ENCODE measurements at places on chromosomes 1 and 21.
A peak's percentile ranks its signal among the peaks of the same experiment; 100 is the strongest.

DNA sequence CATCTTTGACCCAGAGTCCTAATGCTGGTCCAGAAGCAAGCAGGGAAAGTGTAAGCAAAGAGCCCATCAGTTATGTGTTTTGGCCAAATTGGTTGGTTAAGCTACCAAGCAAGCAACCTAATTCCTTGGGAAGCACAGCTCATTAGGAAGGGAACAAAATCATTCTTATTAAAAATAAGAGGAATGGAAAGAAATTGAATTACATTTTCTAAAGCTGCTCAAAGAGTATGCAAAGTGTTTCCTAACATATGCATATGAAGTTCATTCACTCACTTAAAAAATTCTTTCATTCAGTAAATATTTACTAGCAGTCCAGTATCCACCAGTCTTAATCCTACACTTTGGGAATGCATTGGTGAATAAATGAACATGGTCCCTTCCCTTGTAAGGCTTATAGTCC, 71.8 kb downstream of the RNF220 start:
- no peak for DNase-seq

- DNase-seq: peak; percentile 39
These were observed 119.2 kb upstream of the IPO9 start for GRCh38 chr1:201709564-201710295.

GRCh38 chr1:98478121-98478520, 183.4 kb upstream of the SNX7 start:
- DNase-seq: no peak

GRCh38 chr1:203528976-203529835, 35.3 kb downstream of the OPTC start:
- DNase-seq: no peak

GRCh38 chr1:176799327-176799726, 336.4 kb downstream of the PAPPA2 start:
- no peak for DNase-seq

GRCh38 chr1:14592004-14592631, 6.4 kb upstream of the KAZN start:
- DNase-seq: no peak

DNA sequence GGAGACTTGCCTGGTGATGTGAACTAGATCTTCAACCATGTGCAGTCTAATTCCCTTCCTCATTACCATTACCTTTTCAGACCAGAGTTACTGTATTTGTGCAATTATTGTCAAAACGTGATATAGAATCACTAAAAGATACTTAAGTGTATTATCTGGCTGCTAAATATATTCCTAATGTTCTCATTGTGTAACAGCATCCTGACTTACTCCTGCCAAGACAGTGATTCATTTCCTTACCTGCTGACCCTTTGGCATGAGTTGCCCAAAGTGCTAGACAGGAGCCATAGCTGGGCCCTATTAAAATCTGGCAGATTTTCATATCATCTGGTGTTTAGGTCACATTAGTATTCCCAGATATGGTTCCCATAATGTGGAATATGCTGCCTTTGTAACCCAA, 598.3 kb upstream of the CAMK1G start:
- no peak for DNase-seq

GRCh38 chr1:169576935-169577331, 9.3 kb downstream of the F5 start:
- no peak for DNase-seq

DNA sequence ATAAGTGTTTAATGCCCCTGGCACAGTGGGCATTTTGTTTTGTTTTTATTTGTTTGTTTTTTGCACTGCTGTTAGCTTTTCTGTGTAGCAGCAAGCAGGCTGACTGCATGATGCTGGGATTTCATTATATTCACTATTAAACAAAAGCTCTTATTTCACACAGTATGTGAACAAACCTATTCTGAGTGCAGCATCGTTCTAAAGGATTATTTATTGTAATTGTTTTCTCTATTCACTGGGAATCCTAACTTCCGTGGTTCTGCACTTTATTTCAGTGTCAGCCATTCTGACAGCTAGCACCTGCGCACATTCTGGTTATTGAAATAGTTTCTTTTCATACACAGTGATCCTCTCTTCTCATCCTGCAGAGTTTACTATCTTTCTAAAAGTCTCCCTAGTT, 595.0 kb downstream of the NEGR1 start:
- DNase-seq: no peak

- DNase-seq: no peak
These were observed 171.7 kb downstream of the NFIA start for GRCh38 chr1:61253912-61254633.

GRCh38 chr1:147851149-147851548, 51.4 kb upstream of the GJA8 start:
- DNase-seq: no peak

- no peak for DNase-seq
These were observed 15.9 kb downstream of the PLEKHA6 start for GRCh38 chr1:204343802-204344201.

GRCh38 chr1:147558045-147558444, 16.7 kb downstream of the BCL9 start:
- no peak for DNase-seq

DNA sequence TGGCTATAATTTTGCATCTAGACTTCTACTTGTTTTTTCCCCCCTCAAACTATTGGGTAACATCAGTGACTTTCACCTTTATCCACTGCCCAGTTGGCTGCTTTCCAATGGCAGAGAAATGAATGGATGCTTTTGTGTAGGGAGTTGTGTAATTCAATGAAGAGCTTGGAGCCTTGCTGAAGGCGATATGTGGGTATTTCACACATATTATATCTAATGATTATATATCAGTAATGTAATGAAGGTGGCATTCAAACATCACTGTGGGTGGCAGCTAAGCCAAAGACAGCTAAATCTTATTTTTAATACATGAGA, 81.2 kb downstream of the TGFB2 start:
- DNase-seq: no peak

- no peak for DNase-seq
These were observed 87.4 kb downstream of the GREM2 start for GRCh38 chr1:240524356-240525069.

DNA sequence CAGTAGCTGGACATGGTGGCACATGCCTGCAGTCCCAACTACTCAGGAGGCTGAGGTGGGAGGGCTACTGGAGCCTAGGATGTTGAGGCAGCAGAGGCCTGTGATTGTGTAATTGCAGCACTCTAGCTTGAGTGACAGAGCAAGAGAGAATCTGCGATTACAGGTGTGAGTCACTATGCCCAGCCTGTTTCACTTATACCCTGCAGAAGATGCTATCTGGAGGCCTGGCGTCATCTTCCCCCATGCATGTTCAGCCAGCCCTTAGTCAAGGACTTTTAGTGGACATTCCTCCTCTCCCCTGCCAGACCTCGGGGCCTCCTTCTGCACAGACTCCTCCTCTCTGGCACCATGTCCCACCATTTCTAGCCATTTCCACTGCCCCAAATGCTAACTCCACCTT, 36.3 kb upstream of the RCC2 start:
- DNase-seq: no peak

- no peak for DNase-seq
These were observed at the start of gene PROX1 for GRCh38 chr1:213987927-213988506. Gene PROX1 (plus strand): TSS chr1:213987973. CDS start chr1:213996536, 8,563 bp downstream.

DNA sequence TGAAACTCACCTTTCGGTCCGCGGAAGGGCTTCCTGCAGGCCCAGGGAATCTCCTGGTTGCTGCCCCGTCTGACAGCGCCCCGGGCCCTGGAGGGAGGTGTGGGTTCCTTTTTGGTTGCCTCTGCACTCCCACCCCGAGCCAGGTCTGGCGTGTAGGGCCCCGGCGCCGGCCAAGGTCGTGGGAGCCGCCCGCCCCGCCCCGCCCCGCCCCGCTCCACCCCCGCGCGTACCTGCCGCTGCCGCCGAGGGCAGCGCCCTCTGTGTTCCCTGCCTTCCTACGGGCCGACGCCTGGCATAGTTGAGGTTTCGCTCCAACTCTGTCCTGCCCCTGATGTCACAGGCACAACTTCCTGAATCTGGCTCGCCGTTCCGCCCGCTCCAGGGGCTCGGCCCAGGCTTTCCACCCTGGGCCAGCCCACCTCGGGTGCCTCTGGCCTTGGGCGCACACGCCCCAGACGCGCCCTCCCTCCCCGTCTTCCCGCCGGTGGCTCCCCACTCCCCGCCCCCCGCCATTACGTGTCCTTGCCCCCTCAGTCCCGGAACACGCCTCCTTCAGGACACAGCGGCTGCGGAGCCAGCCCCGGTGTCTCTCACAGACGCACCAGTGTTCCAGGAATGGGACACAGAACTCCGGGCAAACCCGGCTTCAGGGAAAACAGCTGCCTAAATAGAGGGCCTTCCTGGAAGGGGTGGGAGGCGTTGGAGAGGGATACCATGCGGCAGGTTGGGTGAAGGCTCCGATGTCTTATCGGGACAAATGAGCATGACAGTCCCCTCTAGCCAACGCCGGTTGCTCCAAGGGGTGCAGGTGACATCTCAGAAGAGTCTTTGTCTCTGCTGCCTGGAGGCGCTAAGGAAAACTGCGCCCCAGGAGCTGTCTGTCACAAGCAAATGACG, at the start of gene KIAA0040:
Gene KIAA0040 (minus strand): TSS at position 147 of the 897 bp plus-strand sequence. CDS start 31,763 bp downstream, outside the sequence.
- DNase-seq: peak; percentile 36

- no peak for DNase-seq
These were observed 216.4 kb downstream of the LTN1 start for GRCh38 chr21:28776251-28776650.

GRCh38 chr1:208122612-208123358, 121.4 kb downstream of the PLXNA2 start:
- no peak for DNase-seq

GRCh38 chr1:236724506-236724905, 38.2 kb downstream of the ACTN2 start:
- no peak for DNase-seq

GRCh38 chr1:213876531-213876930, 111.2 kb upstream of the PROX1 start:
- DNase-seq: no peak

DNA sequence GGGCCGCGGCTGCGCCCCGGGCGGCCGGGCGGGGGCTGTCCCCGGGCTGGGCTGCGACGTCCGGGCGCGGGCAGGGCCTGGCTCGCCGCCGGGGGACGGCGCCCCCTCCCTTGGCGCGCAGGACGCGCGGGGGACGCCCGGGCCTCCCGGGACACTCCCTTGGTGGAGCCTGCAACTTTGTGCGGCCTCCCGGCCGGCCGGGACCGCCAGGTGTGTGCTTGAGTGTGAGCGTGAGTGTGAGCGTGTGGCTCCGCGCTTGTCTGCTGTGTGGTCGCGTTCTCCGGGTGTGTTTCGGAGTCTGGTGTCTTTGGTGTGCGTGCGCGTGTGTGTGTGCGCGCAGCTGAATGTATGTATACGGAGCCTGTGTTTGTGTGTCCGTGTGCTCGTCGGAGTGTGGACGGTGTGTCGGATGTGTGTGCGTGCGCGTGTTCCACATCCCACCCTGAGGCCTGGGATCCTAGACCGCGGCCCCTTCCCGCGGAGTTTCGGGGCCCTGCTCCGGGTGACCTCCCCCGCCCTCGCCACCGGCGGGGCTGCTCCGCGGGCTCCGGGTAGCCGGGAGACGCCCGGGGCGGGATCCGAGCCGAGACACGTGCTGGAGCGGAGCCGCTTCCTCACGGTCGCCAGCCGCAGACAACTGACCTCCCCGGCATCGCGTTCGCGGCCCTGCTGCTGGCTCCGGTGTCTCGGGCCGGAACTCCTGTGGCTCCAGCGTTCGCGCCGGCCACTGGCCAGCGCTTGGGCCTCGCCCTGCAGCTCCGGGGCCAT, 1.7 kb downstream of the PTPRU start:
- no peak for DNase-seq

DNA sequence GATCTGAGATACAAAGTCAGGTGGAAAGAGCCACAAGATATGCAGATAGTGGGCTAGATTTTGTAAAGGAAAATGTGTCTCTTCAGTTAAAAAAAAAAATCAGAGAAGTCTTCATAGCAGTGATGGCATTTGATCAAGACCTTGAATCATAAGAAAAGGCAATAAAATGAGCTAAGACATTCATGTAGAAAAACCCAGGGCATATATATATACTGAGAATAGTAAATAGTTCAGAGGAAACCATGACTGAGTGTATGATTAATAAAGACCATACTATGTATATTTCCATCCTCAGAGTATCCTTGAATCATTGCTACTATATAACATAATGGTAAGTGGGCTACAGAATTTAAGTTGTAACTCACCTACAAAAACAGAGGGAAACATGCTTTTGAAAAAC, 321.7 kb upstream of the NR5A2 start:
- no peak for DNase-seq

DNA sequence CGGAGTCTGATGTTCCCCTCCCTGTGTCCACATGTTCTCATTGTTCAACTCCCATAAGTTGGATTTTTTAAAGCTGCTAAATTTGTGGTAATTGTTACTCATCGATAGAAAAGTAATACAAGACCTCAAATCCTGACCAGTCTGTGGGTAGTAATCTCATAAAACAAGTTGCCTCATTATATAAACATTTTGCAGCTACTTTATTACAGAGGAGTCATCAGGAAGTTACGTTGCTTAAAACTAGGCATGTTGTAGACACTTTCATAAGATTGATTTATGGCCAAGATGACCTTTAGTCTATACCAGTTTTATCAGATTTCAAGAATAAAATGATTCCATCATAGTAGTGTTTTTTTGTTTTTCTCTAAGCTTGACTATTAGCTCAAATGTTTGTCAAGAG, 208.8 kb downstream of the GIPC2 start:
- no peak for DNase-seq

DNA sequence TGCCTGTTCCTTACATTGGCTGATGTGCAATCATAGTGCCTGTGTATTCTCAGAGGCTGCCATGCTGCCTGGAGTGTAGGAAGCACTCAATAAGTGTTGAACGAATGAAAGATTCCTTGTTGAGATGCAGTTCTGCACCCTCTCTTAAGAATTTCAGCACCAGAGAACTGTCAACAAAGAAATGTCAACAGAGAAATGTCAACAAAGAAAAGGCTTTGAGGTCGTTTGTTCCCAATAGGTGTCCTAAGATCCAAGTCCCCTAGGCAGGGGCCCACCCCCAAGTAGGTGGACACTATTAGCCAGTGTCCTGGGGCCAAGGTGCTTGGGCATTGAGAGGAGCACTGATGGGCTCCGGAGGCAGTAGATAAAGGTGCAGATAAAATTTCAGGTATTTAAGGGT, 12.6 kb downstream of the KCND3 start:
- DNase-seq: no peak

- no peak for DNase-seq
These were observed 24.0 kb upstream of the SPOCD1 start for GRCh38 chr1:31839662-31840343.

GRCh38 chr1:114009393-114009792, 30.1 kb downstream of the OLFML3 start:
- no peak for DNase-seq

- no peak for DNase-seq
These were observed 42.4 kb downstream of the PTPRC start for GRCh38 chr1:198681252-198681651.

Measured in activated CD4-positive, alpha-beta T cell treated with anti-CD3 and anti-CD28 coated beads for 1 hour (primary cell).